Fibroblast of skin of right quadriceps (primary cell): ENCODE measurements at places on chromosomes 2 and 18.

GRCh38 chr2:135638825-135639224 is 102.8 kb upstream of the UBXN4 start:
- no peak for DNase-seq

- peak; percentile 25 for DNase-seq
Measured at GRCh38 chr2:152186262-152186661, 10.7 kb upstream of the STAM2 start.

DNA sequence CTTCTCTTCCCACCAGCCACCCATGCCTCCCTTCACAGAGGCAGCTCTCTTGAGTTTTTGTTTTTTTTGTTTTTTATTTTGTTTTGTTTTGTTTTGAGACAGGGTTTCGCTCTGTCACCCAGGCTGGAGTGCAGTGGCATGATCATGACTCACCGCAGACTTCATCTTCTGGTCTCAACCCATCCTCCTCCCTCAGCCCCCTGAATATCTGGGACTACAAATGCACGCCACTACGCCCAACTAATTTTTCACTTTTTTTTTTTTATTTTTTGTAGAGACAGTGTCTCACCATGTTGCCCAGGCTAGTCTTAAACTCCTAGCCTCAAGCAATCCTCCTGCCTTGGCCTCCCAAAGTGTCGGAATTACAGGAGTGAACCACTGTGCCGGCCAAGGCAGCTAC is 161.4 kb downstream of the TRABD2A start:
- DNase-seq, result no peak

DNA sequence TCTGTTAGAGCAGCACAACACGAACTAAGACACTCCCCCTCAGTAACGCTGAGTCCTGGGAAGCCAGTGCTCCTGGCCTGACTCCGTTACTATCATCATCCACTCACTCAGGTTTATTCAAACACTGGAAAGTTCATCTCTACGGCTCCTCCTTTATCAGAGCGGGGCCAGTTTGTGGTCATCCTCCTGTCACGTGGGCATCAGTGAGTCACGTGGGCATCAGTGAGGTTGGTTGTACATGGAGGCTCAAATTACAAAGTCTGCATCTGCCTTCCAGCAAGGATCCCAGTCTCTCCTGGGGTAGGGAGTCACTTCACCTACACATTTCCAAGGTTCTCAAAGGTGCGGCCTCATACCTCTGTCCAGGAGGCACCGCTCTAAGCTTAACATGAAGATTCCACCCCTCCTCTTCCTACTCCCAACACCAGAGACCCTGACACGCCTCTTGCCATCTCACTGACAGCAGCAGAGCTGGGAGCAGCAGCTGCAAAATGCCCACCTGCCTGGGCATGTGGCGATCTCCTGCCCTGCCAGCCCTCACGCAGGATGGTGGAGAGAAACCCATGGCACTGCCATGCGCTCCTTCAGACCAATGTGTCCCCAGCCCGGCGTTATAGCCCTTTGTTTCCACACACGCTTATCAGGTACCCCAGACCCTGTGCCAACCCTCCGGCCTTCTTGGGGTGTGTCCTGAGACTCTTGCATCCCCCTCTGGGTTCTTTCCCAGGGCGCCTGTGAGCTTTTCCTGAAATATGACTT is 99.2 kb upstream of the PTPRM start:
- DNase-seq, result peak; percentile 7

GRCh38 chr2:11750917-11751316 is 4.5 kb downstream of the LPIN1 start:
- DNase-seq, result no peak

- peak; percentile 94 for DNase-seq
Measured at GRCh38 chr18:27713738-27714095, 463.2 kb downstream of the CDH2 start.

DNA sequence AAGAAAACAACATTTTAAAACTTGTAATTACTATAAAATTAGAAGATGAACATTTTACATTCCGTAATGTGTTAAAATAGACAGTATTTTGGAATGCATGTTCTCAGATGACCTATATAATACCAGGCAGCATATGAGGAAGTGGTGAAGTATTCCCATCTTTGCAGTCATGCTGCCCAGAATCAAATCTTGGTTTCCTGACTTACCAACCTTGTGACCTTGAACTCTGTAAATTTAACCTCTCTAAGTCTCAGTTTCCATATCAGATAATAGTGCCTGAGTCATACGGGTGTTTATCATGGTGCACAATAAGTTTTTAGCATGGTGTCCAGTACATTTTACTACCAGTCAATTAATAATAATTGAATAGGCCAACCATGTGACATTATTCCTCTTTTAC is 7.3 kb upstream of the GALM start:
- DNase-seq, result no peak

- peak; percentile 35 for DNase-seq
Measured at GRCh38 chr2:214774108-214774507, 35.4 kb downstream of the BARD1 start.

- DNase-seq, result no peak
Measured at GRCh38 chr2:241273210-241274020, 42.1 kb downstream of the HDLBP start.

DNA sequence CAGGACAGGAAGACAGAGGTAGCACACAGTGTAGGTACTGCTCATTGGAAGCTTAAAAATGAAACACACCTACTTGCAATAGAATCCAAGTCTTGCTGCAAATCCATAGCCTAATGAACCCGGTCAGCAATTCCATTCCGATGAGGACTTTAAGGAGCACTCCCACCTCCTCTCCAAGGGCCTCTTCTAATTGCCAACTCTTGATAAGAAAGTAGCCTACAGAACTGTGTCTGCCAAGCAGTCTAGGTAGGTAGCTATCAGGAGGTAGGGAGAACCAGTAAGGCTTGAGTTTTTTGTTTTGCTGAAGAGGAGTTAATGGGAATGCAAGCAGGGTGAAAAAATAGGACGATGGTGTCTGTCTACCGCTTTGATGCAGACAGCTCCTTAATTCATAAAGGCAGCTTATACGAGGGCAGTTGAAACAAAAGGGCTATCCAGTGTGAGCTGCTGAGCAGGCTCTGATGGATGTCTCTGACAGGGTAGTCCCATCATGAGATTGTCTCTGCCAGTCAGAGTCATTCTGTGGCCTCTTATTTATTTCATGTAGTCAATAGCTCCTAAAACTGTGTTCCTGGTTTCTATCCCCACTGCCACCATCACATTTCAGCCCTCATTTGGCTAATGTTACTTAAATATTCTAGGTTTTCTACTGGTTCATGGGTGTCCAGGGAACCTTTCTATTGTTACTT is 155.6 kb upstream of the DNMT3A start:
- no peak for DNase-seq

DNA sequence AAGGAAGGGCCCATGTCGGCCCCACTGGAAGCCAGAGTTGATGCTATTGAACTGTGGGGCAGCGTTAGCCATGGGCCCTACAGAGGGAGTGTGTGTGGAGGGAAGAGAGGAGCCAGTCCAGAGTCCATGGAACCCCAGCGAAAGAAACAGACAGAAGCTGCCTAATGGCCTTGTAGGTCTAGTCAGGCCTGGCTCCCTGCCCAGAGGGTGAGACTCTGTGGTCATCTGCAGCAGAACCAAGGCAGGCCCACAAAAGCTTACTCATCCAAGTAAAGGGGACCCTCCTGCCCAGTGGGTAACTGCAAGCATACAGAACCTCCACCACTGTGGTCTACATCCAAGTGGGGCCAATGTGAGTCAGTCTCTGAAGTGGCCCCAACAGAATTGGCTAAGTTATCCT is 439.8 kb downstream of the TGIF1 start:
- DNase-seq, result peak; percentile 70

DNA sequence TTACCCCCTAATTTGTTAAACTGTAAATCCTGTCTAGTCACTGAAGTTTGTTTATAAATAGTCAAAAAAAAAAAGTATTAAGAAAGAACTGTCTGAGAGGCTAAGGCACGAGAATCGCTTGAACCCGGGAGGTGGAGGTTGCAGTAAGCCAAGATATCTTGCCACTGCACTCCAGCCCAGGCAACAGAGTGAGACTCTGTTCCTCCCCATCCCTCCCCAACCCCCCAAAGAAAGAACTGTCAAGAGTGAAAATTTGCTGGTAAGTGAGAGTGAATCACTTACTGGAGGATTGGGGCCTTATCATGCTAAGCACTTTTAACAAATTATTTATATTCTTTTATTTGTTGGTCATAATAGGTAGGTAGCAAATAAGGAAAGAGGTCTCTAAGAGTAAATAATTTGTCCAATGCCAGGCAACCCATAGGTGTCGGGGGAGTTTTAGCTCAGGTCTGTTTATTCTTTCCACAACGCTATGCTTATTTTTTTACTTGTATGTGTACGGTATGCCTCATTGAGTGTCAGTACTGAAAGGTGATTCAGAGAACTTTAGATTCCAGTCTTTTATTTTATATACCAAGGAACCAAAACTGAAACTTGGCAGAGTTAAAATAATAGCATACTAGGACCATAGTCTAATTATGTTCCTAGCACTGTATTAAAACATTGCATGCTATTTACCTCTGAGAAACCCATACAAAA is 2.5 kb downstream of the TAF4B start:
- no peak for DNase-seq

- DNase-seq, result no peak
Measured at GRCh38 chr18:6590326-6590725, 139.2 kb upstream of the ARHGAP28 start.

DNA sequence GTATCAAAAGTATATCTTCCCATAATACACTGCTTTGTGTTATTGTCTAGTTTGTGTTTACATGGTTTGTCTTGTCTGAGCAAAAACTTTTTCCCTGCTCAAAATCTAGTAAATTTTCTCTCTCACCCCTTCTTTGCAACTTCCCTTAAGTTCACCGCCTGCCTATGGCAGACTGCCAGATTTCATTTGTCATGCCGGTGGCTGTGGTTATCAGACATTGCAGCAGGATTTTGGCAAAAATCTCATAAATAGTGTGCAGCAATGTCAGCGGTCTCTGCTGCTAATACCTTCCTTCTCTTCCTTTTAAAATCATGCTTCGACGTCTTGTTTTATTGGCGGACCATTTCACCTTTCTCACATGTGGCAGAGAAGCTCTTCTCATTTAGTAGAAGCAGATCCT is 45.6 kb upstream of the TMEM178A start:
- DNase-seq, result peak; percentile 92

- DNase-seq, result no peak
Measured at GRCh38 chr2:221655300-221655699, 83.2 kb upstream of the EPHA4 start.

DNA sequence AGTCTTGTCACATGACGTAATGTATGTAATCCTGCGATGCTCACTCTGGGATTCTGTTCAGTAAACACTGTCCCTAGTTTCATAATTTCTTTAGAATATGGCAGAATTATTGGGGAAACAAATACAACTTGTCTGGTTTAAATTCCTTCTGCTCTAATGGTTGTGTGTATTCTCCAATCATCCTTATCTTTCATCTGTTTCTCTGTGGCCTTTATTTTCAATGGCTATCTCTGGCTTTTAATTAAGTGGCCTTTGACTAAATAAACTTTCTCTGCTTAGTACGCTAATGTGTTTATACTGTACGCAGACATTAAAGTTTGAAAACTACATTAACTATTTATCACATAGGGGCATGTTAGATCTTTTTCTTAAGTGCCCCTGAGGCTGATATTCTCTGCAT is 40.9 kb downstream of the CDH7 start:
- no peak for DNase-seq

GRCh38 chr2:118128826-118129225 is 40.6 kb downstream of the INSIG2 start:
- DNase-seq, result no peak
